ENCODE measurements at places on chromosomes 5 and 9.

DNA sequence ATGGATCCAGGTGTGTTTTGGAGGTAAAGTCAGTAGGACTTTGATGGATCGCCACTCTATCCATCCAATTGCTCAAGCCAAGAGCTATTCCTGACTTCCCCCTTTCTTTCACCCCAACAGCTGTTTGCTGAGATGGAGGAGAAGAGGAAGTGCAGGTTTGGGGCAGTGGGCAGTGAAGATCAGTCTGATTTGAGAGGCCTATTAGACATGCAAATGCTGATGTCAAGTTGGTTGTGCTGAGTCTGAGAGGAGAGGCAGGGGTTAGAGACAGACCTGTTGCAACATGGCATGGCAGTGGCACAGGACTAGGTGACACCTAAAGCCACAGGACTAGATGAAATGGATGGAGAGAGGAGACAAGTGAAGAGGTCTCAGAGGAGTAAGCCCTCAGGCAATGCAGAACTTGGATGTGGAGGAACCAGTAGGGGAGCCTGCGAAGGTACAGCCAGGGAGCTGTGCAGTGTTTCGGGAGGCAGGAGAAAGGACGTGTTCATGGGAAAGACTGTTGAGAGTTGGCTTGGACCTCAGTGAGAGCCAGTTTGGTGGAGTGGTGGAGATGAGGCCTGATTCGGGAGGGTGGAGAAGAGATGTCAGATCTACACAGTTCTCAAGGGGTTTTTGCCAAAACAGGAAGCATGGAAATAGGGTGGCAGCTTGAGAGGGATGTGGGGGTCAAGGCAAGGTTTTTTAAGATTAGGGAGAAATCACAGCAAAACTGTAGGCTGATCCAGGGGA, 175.0 kb downstream of the MACROH2A1 start:
- no peak for DNase-seq

GRCh38 chr5:30113542-30113941, 1079.9 kb upstream of the CDH6 start:
- no peak for DNase-seq

DNA sequence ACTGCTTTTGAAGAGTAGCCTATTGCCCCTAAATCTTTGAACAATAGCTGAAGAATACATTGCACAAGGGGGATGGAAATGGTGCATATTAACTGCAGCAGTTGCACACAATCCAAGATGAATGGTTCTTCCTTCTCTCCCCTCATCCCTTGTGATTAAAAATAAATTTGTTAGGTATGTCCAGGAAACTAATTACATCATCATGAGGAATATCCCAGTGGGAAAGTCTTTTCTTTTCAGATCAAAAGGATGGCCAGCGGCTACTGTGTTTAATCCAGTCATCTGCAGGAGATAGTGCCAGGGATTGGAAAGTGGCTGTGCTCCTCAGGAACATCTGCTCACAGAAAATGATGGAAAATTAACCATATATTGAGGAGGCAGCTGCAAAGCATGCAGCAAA, 508.4 kb upstream of the SEMA6A start:
- DNase-seq: no peak

DNA sequence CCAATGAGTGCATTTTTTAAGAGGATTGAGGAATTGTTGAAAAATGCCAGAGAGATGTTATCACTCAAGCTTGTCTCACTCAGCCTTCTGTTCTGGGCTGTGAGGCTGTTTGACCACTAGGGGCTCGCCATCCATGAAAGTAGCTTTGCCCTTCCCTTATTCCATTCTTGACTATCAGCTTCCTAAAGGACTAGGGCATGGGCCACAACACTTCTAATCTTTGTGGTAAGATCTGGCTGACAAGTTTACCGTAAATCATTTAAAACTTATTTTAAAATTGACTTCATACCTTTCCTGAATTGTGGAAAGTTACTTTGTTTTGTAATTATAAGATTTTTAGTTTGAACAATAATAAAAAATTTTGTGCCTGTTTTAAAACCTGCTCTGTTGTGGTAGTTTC, 49.5 kb downstream of the TJP2 start:
- DNase-seq: no peak

GRCh38 chr5:58357121-58357520, 102.8 kb downstream of the PLK2 start:
- DNase-seq: no peak

DNA sequence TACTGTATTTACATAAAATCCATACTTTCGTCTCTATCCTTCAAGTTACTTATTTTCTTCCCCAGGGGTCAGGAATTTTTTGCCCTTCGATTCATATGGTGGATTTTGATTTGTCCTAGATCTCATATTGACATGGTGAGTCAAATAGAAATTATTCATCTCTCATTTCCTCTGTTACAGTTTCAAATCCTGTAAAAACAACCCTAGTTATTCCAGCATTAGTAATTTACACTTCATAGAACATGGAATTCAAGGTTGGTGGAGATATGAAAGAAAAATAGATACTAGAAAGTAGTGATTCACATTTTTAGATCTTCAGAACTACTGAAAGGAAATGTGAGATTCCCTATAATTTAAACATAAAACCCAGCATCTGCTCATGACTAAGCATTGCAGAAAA, 1331.0 kb upstream of the CDH9 start:
- no peak for DNase-seq

Measured in activated T-cell treated with anti-CD3 and anti-CD28 coated beads for 48 hours (primary cell).